ENCODE measurements at places on chromosomes 6 and 20. TPM values are rescaled to one million over a fixed set of nuclear protein-coding genes. Genes with fewer than 3 reads are reported as not detected.

The DDO gene
- total RNA-seq = not detected

The RWDD2A gene
- 4.1 TPM for total RNA-seq

The ELOVL4 gene
- total RNA-seq = 13.7 TPM

The LY6G5C gene
- not detected for total RNA-seq

The BPIFA1 gene
- total RNA-seq = 24.0 TPM

The CRISP2 gene
- not detected for total RNA-seq

The HCRTR2 gene
- not detected for total RNA-seq

The SLC25A27 gene
- 11.7 TPM for total RNA-seq

The MROH8 gene
- total RNA-seq = under 0.01 TPM

The CCDC28A gene
- total RNA-seq = 13.5 TPM

The LCA5 gene
- total RNA-seq = 3.8 TPM

The TMEM200A gene
- under 0.01 TPM for total RNA-seq

The CGA gene
- not detected for total RNA-seq

The KCNG1 gene
- total RNA-seq = 145 TPM

The ID4 gene
- 13.3 TPM for total RNA-seq

The WFDC12 gene
- total RNA-seq = 8.9 TPM

The RUNX2 gene
- 0.34 TPM for total RNA-seq

The ESR1 gene
- under 0.01 TPM for total RNA-seq

The NKAIN4 gene
- total RNA-seq = 2.7 TPM

All from nasal cavity respiratory epithelium epithelial cell of viscerocranial mucosa (primary cell).